Activated CD8-positive, alpha-beta memory T cell treated with anti-CD3 and anti-CD28 coated beads for 1 hour (primary cell): ENCODE measurements at places on chromosomes 12 and 14.

DNA sequence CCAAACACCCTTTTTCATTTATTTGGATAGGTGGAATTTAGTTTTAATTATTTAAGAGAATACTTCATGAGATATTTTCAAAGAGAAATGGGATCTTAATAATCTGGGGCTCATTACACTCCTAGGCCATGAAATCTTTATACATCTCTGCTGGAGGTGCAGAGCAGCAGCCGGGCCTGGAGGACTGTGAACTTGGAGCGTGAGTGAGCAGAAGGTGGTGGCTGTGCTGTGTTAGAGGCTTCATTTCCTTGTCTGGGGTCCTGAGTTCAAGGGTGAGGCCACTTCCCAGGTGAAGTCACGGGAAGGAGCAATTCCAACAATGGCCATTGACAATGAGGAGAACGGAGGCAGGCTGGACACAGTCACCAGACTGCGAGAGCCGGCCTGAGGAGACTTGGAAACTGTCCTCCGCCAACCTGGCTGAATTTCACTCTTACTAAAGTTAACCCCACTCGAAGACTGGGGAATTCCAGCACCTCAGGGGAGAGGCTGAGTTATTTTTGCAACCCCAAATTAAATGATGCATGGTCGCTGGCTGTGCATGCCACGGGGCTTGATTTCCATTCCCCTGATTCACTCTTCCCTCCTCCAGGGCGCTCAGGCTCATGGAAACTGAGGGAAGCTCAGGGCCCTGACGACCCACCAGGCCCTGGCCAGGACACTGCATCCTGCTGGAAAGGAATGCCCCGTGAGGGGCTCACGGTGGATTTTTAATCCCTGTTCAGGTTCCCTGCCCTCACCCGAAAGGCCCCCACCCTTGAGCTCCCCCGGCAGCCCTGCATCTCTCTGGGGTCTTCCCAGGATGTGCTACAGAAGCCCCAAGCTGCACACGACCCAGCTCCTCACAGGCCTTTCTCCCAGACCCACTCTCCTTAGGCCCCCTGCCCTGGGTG lies 22.6 kb upstream of the TRAF3 start:
- no peak for DNase-seq

GRCh38 chr12:50506753-50507473 lies 2.1 kb downstream of the DIP2B start:
- no peak for DNase-seq

GRCh38 chr12:48795550-48796455 lies 6.9 kb upstream of the ADCY6 start:
- DNase-seq, result peak; percentile 30

DNA sequence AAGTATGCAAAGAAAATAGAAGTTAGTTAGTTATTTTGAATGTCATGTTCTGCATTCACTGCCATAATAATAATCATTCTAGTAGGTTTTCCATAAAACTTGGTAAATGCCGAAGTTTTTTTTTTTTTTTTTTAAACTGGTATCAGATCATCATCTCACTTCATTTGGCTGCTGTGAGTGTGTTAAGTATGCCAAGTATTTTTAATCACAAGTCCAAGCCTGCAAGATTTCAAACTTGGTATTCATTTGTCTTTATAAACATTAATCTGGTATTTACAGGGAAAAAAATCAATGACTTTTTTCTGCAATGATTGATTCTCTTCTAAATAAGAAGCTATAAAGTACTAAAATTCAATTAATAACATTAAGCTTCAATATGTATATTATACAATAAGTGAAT lies 248.9 kb downstream of the CCDC59 start:
- DNase-seq, result no peak

DNA sequence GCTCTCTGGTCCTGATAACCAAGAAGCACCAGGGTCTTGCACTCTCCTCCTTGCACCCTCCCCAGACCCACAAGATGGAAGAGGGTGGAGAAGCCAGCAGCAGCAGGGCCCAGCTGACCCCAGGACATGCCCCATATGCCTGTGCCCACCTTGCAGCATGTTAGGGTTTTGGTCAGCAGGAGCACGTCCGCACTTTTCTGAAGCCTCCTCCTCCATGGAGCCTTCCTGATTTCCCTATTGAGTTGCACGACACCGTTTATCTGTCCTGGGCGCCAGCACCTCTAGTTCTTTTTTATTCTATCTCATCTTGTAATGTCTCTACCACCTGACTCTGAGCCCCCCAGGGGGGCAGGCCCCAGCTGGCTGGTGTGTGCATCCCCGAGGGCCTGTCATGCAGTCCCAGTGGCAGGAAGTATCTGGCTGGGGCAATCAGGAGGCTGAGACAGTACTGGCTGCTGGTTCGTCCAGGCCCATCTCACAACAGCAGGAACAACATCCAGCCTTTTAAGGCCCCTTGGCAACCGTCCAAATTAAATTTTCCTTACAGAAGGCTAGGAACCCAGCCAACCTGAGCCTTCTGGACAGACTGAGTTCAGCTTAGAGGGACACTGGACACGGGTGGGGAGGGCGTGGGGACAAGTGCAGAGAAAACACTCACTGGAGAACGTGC lies 39.6 kb downstream of the CCDC85C start:
- no peak for DNase-seq

DNA sequence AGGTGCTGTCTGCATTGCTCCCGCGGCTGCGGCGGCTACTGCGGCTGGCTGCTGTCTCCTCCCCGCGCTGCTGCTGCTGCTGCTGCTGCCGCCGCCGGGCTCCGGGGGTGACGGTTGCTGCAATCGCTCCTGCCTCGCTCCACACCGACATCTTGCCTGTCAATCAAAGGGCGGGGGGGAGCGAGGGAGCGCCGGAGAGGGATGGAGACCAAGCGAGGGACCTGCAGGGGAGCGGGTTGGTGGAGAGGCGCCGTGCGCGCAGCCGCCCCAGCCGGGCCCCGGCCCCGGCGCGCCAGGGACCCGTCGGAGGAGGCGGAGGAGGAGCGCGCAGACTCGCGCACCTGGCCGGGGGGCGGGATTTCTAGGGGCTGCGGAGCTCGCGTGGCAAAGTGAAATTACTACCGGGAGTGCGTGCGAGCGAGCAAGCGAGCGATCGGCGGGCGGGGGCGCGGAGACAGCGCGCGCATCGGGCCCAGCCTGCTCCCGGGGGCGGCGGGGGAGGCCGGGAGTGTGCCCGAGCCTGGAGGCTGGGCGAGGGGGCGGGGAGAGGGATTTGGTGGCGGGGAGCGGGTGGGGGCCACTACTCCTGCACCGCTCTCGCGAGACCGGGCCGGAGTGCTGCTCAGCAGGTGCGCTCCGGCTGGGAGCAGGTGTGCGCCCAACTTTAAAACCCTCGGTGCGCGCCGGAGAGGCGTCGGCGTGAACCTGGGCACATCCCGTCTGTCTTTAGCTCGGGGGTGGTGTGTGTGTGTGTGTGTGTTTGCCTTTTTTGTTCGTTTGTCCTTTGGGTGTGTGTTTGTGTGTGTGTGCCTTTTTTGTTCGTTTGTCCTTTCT lies at the start of gene KSR2:
KSR2 (minus strand) TSS at position 165 of the 834 bp plus-strand sequence. CDS start 735 bp downstream, outside the sequence.
- peak; percentile 4 for DNase-seq

- no peak for DNase-seq
These were observed 15.2 kb downstream of the RPH3A start for GRCh38 chr12:112806721-112807120.

DNA sequence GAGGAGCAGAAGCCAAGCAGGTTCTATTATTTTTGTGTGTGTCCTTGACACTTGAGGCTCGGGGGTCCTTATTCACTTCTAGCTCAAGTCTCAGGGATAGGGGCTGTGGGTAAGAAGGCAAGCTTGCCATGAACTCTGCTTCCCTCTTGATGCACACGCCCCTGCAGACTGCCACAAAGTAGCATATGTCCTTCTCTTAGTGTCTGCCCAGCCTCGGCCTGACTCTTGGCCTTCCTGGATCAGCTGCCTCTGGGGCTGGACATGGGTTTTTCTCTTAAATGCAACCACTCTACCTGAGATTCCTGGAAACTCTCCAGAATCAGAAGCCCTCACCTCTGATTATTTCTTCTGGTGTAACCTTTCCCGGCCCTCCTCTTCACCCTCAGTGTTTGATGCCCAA lies 28.2 kb upstream of the PEX5 start:
- DNase-seq, result no peak

DNA sequence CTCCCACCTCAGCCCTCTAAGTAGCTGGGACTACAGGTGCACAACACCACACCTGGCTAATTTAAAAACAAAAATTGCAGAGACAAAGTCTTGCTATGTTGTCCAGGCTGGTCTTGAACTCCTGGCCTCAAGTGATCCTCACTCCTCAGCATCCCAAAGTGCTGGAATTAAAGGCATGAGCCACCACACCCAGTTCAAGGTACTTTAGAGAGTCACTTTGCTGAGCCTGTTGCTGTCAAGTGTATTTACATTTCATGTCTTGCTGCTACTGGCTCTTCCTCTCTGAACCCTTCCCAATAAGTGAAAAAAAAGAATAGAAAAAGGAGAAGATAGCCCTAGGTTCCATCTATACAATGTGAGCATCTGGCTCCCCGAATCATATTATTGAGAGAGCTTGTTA lies 38.4 kb downstream of the SLCO1A2 start:
- no peak for DNase-seq

DNA sequence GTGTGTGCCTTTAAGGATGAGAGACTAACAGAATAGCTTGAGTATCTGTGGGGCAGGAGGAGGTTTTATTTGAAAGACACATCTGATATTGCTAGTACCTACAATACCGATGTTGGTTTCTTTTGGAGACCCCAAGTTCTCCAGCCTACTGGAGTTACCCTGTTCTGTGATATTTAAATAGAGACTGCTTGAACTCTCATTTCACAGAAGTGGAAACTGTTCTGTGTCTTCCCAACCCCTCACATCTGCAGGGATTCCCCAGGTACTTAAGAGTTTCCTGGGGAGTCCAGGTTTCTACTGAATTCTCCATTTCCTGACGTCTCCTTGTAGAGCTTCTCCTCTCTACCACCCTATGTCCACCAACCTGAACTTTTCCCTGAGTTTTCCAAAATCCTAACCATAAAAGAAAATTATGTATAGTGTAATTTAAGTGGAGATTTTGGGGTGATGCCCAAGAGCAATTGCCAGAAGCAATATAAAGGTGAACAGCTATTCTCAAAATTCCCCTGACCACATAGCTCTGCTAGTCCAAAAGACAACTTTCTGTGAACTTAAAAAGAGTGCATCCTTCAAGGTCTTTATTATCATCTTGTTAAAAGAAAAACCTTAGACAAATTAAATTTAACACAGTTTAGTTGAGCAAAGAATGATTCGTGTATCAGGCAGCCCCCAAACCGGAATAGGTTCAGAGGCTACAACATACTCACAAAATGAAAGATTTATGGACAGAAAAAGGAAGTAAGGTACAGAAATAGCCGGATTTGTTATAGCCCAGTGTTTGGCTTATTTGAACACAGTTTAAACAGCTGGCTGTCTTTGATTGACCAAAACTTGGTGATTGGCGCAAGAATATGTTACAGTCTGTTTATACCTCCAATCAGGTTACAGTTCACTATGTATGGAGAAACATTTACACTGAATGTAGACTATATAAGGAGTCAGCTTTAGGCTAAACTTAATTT lies 373.4 kb downstream of the NUAK1 start:
- DNase-seq, result no peak

GRCh38 chr12:99745895-99746294 lies 98.3 kb downstream of the GARIN6 start:
- DNase-seq, result no peak

- DNase-seq, result no peak
These were observed 24.2 kb upstream of the NEDD1 start for GRCh38 chr12:96882862-96883261.

- DNase-seq, result no peak
These were observed 78.3 kb upstream of the BDKRB2 start for GRCh38 chr14:96126339-96126782.

DNA sequence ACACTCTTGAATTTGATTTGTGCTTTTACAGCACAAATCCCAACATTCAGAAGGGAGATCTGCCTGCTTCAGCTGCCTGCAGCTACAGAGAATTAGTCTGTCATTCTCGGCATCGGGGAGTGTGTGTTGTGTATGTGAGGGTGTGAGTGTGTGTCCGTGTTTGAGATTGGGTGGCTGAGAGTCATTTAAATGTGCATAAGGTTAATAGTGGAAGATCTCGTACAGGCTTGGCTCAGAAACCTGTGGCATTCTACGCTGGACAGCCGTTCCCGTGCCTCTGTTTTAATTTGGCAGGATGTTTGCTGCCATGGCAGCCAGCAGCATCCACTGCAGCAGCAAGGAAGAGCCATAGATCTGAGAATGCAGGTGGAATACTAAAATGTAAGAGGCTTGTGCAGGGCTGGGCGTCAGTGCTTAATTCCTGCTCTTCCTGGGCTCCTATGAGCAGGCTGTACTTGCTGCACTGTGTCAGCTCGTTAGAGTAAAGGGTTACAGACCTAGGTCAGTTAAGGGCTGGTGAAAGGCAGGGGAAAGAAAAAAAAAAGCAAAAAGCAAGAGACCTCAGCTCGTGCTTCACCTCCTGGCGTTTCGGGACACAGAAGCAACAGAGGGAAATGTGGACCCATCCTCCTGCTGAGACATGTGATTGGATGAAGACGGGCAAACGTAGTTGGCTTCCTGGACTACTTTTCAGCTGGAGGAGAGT lies 205.4 kb downstream of the NAV3 start:
- no peak for DNase-seq

GRCh38 chr12:114668886-114669288 lies 15.1 kb downstream of the TBX3 start:
- no peak for DNase-seq

GRCh38 chr14:54854181-54854580 lies 48.4 kb downstream of the GCH1 start:
- no peak for DNase-seq

GRCh38 chr12:68237619-68238018 lies 12.0 kb upstream of the IL26 start:
- no peak for DNase-seq

DNA sequence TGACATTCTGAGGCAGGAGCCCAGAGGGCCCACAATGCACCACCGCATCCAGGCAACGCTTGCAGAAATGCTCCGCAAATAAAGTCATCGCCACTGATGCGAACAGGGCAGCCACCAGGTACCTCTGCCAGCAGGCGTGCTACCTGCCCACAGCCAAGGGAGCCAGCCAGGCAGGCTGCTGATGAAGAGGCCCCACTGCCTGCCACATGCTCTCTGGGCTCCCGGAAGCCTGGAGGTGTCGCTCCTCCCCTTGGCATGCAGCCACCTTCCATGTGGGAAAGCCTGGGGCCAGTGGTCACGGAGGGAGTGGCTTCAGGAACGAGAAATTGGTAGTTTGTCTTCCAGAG lies 14.7 kb downstream of the GPR132 start:
- DNase-seq, result no peak

GRCh38 chr12:99250091-99250490 lies 397.5 kb upstream of the GARIN6 start:
- no peak for DNase-seq

DNA sequence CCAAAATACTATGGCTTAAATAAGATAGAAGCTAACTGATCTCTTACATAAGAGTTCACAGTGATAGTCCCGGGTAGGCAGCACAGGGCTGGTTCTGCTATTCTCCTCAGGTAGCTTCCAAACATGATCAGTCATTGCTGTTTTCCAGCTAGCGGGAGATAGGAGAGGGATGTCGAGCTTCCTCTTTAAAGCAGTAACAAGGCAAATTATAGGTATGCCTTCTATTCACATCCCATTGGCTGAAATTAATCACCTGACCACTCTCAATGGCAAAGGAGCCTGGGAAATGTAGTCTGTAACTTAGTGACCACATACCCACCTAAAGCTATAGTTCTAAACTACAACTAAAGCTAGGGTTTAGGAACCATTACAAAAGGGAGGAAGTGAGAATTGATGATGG lies 34.5 kb upstream of the VRK1 start:
- DNase-seq, result no peak
